ENCODE measurements at places on chromosomes 4 and X.
A peak's percentile ranks its signal among the peaks of the same experiment; 100 is the strongest.

GRCh38 chr4:6875431-6875831 lies 34.2 kb upstream of the TBC1D14 start:
- no peak for DNase-seq

GRCh38 chr4:154722262-154722661 lies 21.5 kb upstream of the LRAT start:
- DNase-seq, result no peak

DNA sequence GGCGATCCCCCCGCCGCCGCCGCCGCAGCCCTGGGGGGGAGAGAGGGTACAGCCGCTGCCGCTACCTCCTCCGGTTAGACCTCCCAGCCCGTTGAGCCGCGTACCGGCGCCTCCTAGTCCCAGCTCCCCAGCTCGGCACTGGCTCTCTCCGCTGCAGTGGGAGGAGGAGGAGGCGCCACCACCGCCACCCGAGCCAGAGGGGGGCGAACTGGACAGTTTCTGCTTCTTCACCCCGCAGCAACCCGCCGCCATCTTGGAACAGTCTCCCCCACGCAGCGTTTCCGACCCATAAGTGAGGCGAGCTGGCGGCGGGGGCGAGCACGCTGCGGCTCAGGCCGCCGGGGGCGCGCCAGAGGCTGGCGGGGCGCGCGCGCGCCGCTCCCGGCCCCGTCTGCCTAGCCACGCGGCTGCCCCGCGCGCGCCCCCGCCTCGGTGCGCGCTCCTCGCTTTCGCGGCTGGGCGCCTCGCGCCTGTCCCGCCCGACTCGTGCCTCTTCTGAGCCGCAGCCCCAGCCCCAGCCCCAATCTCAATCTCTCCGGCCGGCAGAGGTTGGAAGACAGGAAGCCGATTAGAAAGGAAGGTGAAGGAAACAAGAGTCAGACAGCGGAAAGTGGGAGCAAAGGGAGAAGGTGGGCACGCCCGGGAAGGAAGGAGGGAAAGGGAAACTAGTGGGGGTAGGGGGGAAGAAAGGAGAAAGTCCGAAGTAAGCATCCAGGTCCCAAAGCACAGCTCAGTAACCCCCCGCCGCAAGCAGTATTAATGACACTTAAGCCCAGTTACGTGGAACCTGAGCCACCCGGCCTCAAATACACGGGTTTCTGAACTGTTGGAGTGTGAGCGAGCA lies at the start of gene AMMECR1:
AMMECR1 (minus strand) TSS at position 266 of the 844 bp plus-strand sequence; CDS start at position 252, 14 bp downstream.
- peak; percentile 83 for DNase-seq

DNA sequence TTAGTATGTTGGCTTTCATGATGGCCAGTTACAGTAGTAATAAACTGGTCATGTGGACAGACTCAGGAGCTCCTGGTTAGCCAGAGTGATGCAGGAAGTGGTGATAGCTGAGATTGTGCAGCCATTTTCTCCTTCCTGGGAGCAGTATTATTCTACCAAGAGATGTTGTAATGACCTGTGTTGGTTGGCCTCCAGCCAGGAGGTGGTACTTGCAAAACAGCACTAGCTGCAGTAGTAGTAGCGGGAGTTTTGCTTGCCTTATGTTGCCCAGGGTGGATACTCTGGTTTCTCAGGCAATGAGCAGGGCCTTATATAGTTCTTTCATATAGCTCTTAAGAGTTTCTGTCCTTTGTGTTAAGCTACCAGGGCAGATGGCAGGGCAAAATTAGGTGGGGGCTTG lies 998.8 kb downstream of the GLUD2 start:
- no peak for DNase-seq

DNA sequence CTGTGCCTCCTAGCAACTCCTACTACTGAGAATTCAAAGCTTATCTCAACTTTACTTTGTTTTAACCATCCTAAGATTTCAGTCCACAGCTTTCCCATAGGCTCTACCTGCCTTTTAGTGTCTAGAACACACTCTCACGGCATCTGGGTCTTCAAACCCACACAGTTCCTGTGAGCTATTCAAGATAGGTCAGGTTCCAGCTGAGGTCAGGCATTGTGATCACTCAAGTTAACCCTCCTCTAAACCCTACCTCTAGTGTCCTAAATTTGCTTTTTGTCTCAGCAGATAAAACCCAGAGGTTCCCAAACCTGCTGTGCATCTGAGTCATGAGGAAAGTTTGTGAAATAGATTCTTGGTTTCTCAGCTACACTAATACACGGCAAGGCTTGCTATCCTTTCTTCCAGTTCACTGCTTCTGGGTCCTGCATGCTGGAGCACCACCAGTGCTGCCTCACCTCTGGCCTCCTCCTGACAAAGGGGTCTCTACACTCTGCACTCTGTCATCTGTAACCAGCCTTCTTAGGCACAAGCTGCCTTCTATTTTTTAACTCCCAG lies 324.6 kb upstream of the MAGEB2 start:
- no peak for DNase-seq

- no peak for DNase-seq
These were observed 38.9 kb upstream of the TMPRSS11D start for GRCh38 chr4:67922697-67923096.

DNA sequence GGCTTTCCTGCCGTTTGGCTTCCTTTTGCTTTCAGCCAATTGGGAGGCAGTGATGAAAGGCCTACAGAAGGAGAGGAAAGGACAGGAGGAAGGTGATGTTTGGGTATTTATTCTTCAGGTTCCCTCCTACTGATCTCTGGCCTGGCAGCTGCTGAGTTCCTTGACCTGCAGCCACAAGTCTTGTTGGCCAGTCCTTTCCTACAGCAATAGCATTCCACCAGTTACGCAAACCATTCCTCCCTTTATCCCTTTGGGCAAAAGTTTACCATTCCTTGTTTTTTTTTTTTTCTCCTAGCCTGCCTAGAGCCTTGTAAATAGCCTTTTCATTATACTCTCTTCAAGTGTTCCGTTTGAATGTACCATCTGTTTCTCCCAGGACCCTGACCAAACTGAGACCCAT lies 198.1 kb upstream of the FTHL17 start:
- DNase-seq, result no peak

DNA sequence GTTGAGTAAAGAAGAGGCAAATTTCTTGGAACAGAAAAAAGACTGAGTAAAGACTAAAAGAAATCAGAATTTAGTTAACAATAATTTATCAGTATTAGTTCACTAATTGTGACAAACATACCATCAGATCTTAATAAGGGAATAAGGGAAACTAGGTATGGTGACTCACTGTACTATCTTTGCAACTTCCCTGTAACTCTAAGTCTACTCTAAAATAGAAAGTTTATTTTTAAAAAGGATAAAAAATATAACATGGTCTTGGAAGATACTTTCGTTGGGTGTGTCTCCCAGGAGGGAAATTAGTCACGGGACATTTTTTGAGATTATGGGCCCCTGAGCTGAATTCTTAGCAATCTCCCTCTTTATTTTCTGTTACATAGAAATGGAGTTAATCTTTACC lies 97.3 kb downstream of the EMCN start:
- no peak for DNase-seq

DNA sequence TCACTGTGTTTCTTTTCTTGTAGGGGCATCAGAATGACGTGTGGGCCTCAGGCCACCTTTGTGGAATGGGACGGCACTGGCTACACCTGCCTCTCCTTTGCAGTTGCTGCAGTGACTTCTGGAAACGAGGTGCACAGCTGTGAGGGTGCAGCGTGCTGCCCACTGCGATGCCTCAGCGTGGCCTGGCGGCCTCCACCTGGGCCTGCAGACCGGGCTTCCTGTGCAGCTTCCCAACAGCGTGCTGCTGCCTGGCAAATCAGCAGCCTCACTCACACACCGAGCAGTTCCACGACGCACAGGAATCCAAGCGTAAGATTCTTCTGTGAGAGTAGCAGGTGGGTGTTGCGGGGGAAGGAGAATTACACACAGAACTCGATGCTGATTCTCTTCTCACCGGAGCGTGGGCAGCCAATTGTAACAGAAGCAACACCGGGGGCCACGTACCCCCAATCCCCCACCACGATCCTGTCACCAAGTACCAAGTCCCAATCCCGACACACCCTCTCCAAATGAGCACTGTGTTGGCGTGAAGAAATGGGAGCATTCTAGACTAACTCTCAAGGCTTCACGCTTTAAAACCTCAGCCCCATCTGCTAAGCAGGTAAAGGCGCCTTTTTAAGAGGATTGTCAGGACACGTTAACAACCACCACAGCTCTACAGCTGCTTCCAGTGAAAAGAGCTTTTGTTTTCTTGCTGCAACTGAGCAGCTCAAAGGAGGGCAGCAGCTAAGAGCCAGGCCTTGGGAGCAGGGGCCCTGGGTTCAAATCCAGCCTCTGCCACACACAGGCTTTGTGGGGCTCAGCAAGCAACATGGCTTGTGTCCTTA lies 16.9 kb downstream of the WDR1 start:
- no peak for DNase-seq

DNA sequence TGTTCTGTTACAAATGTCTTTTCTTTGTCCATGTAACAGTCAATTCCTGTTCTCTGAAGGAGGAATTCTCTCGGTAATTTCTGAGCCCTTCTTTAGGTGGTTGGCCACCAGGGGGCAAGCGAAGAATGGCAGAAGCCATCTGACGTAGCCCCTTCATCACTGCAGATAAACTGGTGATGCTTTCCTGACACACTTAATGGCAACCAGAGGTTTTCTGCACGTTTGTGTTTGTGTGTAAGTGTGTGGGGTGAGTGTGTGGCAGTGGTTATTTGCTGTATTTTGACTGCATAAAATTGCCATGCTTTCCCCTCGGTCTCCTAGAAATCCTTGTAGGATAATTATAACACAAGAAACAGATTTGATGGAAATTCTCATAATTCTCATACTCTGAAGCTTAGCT lies 64.8 kb upstream of the STOX2 start:
- peak; percentile 73 for DNase-seq

DNA sequence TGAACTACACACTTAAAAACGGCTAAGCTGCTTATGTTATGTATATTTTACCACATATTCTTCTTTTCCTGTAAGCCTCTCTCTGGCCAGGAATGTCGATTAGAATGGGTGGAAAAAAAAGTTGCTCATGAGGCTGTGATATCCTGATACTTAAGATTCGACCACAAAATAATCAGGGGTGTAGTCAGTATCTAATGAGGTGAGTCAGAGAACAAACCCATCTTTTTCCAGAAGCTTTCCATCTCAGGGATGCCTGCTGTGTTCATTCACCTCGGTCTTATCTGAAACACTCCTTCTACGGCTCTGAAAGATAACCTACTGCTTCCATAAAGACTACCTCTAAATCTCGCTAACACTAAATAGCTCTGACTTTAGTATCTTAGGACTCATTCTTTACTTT lies 142.7 kb upstream of the MAP3K15 start:
- DNase-seq, result no peak
